ENCODE measurements at places on chromosomes 16 and 17.

DNA sequence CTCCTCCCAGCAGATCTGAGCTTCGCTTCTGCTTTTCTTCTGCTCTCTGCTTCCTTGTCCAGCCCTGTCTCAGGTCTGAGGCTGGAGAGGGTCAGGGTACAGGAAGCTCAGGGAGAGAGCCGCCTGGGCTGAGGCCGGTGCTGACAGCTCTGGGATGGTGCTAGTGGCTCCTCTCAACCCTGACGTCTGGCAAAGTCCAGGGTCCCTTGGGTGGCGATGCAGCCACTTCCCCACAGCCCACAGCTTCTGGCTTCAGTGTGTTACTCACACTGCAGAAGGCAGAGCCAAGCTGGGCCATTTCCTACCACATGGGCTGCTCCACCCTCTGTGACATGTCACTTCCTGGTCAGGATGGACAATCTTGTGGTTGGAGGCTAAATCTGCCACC lies at the start of gene CD300C:
CD300C (minus strand) TSS at position 273 of the 388 bp plus-strand sequence. CDS start 333 bp downstream, outside the sequence.
- no peak for DNase-seq

GRCh38 chr16:58551496-58551895 lies 36.2 kb downstream of the SETD6 start:
- no peak for DNase-seq

DNA sequence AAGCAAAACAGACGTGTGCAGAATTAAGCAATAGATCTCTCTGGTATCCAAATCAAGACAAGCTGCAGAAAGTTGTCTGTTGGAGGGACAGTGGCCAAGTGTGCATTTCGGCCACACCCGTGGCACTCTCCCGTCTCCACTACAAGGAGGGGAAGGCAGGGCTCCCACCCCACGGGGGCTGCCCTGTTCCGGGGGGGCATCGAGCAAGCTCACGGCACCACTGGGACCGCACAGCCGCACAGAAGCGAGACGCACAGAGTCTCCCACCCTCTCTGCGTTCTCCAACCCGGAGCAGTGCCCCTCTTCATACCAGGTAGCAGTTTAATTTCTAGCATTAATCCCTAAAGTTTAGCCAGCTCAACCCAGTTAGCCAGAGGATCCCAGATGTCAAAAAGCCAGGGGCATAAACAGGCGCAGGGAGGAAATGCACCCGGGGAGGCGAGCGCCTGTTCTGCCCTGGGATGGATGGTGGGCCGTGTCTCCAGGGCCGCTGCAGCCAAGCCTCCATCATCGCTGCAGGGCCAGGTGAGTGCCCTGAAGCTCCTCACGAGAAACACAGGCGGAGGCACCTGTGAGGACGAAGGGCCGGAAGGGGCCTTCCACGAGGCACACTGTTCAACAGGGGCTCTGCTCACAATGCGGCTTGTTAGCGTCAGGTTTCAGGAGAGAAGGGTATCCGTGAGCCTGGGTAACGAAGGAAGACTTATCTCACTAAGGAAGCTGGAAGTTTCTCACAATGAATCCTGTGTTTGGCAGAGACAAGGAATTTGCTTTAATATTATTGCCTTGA lies 42.1 kb upstream of the METRNL start:
- no peak for DNase-seq

- no peak for DNase-seq
Observed at GRCh38 chr17:27570578-27570914, 60.4 kb upstream of the LGALS9 start.

DNA sequence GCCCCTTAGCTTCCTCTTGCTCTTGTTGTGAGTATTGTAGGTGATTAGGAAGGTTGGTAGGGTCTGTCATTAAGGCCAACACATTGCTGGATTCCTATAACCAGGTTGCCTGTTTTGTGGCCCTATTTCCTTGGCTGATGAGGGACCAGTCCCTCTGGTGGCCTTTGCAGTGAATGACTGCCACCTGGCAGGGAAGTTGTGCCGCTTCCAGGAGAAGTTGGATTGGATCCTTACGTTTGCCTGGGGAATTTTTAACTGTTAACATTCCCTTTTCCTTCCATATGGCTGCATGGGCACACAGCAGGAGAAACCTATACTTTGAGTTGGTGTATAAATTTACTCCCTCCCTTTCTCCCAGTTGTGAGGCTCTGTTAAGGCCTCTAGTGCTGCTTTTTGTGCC lies 32.4 kb downstream of the LCMT1 start:
- DNase-seq = no peak

DNA sequence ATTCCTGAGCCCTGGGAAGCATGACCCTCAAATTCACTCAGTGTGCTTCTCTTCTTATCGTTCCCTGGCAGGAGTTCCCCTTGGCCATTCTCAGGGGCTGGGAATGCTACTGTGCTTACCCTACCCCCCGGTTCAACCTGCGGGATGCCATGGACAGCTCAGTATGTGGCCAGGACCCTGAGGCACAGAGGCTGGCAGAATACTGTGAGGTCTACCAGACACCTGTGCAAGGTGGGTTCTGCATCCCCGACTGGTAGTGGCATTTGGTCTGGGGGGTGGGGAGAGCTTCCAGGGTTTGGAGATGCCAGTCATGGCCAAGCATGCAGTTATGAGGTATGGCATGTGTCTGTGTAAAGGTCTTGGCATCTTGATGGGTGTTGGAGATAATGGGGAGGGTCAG lies 39.4 kb downstream of the WSCD1 start:
- DNase-seq = no peak

DNA sequence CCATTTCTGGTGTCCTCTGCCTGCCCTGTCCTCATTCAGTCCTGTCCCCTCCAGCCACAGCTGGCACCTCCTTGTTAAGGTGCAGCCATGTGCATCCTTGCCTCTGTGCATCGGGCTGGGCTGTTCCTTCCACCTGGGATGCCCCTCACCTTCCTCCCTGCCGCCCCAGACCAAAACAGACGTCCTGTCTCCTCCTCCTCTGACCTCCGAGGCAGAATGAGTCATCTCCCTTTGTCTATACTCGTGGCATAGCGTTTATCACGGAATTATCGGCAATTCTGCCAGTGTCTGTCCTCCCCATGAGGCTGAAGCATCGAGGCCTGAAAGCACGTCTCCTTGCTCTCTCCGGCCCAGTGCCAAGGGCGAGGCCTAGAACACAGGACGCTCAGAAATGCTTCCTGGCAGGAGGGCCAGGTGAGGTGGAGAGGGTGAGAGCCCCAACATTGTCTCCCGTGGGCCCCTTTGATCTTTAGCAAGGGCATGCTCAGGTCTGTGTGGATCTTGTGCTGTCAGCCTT lies 4.6 kb downstream of the RAI1 start:
- no peak for DNase-seq

DNA sequence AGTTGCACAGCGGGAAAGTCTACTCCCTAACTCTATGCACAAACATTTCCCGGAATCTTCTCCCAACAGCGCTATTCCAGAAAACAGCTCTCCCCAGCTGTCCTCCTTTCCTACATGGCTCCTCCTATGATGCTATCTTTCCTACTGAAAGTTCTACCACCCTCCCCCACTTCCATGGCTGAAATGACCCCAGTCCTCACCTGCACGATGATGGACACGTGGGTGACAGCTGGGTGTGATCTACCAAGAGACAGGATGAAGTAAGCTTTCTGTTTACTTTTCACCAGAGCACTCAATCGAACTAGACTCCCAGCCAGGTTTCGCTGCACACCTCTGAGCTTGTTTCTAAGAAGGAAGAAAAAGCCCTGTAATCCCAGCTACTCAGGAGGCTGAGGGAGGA lies 10.7 kb downstream of the CTC1 start:
- no peak for DNase-seq

DNA sequence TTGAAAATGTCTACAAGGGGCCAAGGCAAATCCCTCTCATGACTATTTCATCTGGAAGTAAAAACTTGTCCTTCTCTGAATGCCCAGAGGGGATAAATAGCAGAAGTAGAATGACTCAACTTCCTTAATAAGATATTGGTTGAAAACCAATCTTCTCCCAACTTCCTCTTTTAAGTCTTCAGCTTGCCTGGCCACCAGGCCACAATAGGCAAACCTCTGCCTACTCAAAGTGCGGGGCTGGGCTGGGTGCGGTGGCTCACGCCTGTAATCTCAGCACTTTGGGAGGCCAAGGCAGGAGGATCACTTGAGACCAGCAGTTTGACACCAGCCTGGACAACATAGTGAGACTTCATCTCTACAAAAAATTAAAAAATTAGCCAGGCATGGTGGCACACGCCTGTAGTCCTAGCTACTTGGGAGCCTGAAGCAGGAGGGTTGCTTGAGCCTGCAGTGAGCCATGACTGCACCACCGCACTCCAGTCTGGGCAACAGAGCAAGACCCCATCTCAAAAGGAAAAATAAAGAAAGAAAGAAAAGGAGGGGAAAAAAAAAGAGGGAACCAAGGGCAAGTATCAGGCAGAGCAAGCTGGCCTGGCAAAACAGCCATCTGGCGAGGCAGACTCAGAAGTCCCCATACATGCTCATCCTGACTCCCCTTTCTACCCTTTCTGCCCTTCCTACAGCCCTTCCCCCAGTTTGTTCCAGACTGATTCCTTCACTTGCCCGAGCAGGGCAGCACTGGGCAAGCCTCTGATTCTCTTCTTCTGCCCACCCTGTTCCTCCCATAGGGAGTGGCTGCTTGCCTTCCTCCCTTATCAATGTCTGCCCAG lies 20.6 kb downstream of the MAP3K14 start:
- no peak for DNase-seq

DNA sequence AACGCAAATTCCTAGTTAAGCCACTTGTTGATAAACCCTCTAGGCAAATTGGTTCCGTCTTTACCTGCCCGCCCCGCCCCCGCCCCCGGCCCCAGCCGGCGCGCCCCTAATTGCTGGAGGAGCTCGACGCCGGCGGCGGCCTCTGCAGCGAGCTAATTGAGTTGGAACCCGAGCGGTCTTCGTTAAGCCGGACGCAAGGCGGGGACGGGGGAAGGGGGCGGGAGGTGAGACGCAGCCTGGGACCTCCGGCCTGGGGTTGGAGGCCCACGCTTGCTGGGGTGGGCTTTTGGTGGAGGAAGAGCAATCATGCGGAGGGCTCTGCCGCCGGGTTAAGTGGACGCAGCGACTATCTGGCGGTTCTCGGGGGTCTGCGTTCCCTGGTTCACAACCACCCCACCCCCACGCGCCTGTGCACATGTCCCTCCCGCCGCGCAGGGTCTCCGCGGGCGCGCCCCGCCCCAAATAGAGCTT lies 12.7 kb upstream of the FOXF1 start:
- no peak for DNase-seq

DNA sequence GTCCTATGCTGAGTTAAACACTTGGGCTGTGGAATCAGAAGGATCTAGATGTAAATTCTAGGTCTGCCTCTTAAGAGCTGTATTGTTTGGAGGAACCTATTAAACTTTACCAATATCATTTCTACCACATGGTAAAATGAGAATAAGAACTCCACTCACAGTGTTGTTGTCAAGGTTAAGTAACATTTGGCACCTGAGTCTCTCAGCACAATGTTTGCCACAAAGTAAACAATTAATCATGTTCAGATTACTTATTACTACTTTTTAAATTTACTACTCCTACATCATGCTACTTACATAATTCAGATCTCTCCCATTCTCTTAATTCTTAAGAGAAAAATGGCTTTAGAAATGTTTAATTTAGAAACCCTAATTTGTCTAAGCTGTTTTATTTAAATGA lies 305.9 kb downstream of the CA10 start:
- DNase-seq = no peak

DNA sequence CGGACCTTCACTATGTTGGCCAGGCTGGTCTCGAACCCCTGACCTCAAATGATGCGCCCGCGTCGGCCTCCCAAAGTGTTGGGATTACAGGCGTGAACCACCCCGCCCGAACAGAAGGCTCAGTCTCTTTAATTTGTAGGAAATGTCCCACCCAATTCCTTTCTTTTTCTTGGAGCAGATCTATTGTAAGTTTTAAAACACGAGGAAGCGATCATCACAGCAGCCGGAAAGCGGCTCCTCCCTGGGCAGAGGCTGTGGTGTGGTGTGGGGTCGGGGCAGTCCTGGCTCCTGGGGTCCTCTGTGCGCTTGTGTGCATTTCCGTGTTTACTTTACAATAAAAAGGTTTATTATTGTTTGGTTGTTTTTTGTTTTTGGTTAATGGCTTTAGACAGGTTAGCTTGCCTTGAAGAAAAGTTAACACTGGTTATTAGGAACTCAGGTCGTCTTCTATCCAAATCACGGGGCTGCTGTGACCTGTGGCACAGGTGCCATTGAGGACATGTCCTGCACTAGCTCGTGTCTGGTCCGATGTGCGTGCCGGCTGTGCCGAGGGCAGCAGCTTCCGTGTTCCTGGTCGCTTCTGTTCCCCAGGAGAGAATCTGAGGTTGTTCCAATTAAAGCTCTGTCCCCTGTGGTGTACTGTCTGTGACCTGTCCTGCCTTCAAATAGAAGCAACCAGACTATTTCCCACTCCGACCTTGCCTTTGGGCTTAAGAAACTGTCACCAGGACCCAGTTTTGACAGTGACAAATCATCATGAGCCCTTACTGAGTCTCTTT lies 83.1 kb downstream of the SEC14L1 start:
- DNase-seq = no peak

DNA sequence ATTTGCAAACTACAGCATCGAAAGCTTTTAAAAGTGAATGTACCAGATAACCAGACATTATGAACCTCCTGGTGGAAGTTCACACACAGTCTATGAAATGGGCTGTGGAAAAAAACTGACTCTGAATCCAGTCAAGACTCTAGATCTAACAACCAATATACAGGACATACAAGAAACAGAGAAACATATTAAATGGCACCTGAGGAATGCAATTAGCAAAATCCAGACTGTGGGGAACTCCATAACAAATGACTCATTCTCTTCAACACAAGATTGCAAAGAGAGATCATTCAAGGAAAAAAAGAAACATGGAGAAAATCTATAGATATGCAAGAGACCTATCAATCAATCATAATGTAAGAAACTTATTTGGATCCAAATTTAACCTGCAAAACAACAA lies 119.0 kb downstream of the MYO1D start:
- DNase-seq = no peak

DNA sequence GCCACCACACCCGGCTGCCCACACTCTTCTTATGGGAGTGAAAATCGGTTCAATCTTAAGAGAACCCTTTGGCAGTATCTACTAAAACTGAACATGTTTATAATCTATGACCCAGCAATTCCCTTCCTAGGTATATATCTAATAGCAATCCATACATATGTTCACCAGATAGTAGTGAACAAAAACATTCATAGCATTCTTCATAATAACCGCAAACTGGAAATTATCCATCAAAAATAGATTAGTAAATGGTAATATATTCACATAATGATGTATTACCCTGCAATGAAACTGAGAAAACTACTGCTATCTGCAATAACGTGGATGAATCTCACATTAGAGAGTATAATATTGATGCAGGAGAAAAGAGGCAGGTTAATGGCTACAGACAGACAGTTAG lies 23.1 kb downstream of the COPRS start:
- no peak for DNase-seq

- DNase-seq = no peak
Observed at GRCh38 chr16:61228371-61228770, 807.9 kb downstream of the CDH8 start.

DNA sequence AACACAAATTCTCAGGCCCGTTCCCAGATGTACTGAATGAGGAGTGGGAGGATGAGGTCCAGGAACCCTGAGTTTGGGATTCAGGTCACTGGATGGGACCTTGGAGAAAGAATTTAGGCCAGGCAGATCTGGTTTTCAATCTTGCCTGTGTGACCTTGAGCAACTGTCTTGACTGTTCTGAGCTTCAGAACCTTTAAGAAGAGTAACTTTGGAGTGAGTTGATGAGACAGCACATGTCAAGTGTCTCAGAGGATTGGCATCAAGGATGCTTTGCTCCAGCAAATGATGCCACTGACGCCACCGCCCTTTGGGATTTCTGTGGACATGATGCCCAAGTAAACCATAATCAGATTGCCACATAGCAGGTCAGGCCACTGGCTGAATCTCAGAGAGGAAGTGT lies 56.2 kb upstream of the DNAJA2 start:
- DNase-seq = no peak

GRCh38 chr16:11169641-11170040 lies 86.4 kb downstream of the SOCS1 start:
- DNase-seq = no peak
